ENCODE measurements at places on chromosomes 11 and 22. TPM values are rescaled to one million over a fixed set of nuclear protein-coding genes. Genes with fewer than 3 reads are reported as not detected.

- DNase-seq = no peak
Measured at GRCh38 chr11:69682681-69683326, 7.7 kb upstream of the LTO1 start.

DNA sequence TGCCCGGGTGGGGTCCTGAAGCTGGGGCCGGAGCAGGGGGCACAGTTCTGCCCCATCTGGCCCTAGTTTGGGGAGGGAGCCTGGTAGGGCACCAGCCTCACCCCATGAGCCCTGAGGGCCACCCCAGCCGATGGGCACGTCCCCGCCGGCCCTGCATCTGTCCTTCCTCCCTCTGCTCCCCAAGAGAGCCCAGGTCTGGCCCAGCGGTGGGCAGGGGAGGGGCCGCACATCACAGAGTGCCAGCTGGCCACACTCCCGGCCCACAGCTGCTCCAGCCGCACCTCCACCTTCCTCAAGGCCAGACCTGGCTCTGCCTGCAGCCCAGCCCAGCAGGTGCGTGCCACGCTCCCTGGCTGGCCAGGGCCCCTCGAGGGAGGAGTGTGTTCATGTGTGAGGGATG lies 21.6 kb downstream of the BRSK2 start:
- DNase-seq = no peak

GRCh38 chr22:19524170-19525115 lies at the start of gene CLDN5:
Gene CLDN5, minus strand, starts transcription at chr22:19524410. Its CDS starts 155 bp downstream, at chr22:19524255.
- no peak for DNase-seq

DNA sequence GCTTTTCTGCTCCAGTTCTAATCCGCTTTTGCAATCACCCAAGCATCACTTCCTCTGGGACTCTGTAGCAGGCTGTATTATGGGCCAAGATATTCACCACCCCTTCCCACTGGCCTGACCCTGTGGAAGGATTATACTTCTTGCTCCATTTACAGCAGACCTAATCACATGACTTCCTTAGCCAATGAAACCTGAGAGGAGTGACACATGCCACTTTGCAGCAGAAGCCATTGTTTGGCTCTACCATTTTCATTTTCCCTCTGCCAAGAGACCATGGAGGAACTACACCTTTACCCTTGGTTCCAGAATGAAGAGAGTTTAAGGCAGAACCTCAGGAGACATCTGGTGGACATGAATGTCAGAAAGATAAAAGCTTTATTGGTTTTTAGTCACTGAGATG lies 134.9 kb upstream of the HSD17B12 start:
- DNase-seq = no peak

GRCh38 chr11:93494357-93494756 lies 48.8 kb downstream of the SMCO4 start:
- no peak for DNase-seq

CBLIF gene
- not detected for total RNA-seq

KCNJ1 gene
- total RNA-seq = not detected

GRCh38 chr11:67463186-67463585 lies 5.9 kb downstream of the TMEM134 start:
- DNase-seq = no peak

OR2D2 gene
- total RNA-seq = 0.44 TPM

GRCh38 chr11:61709572-61709971 lies 29.4 kb downstream of the DAGLA start:
- no peak for DNase-seq
